ENCODE measurements at places on chromosomes 12 and 14.

DNA sequence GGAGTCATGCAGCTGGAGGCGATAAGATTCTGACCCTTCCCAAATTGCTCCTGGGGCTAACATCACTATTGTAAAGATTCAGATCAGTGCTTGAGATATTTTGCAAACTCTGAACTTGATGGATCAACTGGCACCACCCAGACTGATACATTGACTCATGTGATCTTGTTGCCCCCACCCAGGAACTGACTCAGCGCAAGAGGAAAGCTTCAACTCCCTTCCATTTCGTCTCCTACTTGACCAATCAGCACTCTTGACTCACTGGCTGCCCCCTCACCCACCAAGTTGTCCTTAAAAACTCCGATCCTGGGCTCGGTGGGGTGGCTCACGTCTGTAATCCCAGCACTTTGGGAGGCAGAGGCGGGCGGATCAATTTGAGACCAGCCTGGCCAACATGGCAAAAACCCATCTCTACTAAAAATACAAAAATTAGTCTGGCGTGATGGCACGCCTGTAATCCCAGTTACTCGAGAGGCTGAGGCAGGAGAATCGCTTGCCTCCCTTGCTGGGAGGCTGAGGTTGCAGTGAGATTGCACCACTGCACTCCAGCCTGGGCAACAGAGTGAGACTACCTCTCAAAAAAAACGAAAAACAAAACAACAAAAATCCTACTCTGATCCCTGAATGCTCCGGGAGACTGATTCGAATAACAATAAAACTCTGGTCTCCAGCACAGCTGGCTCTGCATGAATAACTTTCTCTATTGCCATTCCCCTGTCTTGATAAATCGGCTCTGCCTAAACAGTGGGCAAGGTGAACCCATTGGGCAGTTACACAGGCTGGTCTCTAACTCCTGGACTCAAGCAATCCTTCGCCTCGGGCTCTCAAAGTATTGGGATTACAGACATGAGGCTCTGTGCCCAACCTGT is 9.8 kb upstream of the ARF6 start:
- H3K4me3 ChIP-seq: no peak overlapping the region
- H3K36me3 ChIP-seq: no peaks in the 10 kb centered on the region
- DNase-seq: no peak
- H3K27ac ChIP-seq: no peak overlapping the region
- no peaks in the 10 kb centered on the region for H3K27me3 ChIP-seq
- peaks cover 7% of the 10 kb centered on the region for H3K4me1 ChIP-seq

DNA sequence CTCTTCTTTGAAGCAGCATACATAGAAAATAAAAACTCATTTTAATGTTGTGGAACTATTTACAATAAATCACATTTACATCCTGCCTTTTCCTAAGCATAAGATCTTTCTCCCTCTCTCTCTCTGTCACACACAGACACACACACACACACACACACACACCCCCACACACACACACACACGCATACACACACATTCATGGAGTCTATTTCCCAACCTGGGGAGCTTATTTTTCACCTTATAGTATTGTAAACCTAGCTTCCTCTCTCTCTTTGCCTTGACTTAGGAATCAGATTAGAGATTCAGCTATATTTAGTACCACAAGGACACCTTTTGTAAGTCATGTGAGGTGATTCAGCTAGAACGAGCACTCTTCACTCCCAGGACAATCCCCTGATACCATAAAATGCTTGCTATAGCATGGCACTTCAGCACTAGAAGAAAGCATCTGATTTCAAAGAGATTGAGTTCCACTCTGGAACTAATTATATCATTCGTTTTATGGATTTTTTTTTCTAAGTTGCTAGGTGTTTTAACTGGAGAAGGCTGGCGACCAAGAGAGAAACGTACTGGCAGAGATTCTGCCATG is 23.6 kb downstream of the TMEM30B start:
- no peaks in the 10 kb centered on the region for H3K4me1 ChIP-seq
- no peak for DNase-seq

DNA sequence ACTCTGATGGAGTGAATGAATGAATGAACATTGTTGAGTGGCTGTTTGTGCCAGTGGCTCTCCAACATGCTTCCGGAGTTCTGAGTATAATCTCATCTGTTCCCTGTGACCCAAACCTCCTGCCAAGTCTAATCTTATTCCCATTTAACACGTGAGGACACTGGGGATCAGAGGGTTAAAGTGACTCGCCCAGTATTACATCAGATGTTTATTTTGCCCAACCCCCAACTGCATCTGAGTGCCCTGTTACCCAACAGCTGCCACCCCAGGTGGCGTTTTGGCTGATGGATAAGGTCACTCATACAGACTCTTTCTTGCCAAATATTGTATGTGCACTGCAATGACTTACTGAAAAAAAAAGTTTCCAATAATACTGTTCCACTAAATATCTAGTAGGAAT is 210.9 kb downstream of the EXOC5 start:
- no peaks in the 10 kb centered on the region for H3K4me1 ChIP-seq
- DNase-seq: no peak
- H3K27me3 ChIP-seq: no peaks in the 10 kb centered on the region
- H3K4me3 ChIP-seq: no peak overlapping the region
- no peaks in the 10 kb centered on the region for H3K36me3 ChIP-seq

DNA sequence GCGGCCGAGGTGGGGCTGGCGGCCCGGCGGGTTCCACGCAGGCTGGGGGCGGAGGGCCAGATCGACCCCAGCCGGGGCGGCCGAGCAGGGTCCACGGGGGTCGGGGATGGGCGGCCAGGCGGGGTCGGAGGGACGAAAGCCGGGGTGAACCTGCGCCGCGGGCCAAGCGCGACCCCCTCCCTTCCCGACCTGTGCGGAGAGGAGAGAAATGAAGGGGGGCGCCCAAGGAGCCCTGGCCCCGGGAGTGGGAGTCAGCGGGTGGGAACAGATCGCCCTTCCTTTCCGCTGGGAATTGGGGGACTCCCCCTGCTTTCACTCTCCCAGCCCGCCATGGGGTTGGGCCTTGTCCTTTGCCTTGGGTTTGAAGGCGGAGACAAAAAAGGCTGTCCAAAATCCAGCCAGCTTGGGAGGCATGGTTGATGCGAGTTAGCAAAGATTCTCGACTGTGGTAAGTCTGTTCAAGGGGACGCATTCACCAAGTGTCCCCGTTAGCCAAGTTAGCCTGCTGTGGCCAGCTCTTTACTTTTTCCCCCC is 559 bp upstream of the CKAP4 start:
- H3K36me3 ChIP-seq: no peaks in the 10 kb centered on the region
- H3K27me3 ChIP-seq: no peaks in the 10 kb centered on the region
- peak overlapping the region; percentile 81 for H3K27ac ChIP-seq
- no peak for DNase-seq
- H3K4me1 ChIP-seq: peaks cover 27% of the 10 kb centered on the region
- peak overlapping the region; percentile 60 for H3K4me3 ChIP-seq

GRCh38 chr14:57329833-57330232 is 60.6 kb upstream of the NAA30 start:
- no peaks in the 10 kb centered on the region for H3K4me1 ChIP-seq
- H3K4me3 ChIP-seq: no peak overlapping the region
- no peaks in the 10 kb centered on the region for H3K27me3 ChIP-seq
- H3K27ac ChIP-seq: no peak overlapping the region
- H3K36me3 ChIP-seq: no peaks in the 10 kb centered on the region
- no peak for DNase-seq

DNA sequence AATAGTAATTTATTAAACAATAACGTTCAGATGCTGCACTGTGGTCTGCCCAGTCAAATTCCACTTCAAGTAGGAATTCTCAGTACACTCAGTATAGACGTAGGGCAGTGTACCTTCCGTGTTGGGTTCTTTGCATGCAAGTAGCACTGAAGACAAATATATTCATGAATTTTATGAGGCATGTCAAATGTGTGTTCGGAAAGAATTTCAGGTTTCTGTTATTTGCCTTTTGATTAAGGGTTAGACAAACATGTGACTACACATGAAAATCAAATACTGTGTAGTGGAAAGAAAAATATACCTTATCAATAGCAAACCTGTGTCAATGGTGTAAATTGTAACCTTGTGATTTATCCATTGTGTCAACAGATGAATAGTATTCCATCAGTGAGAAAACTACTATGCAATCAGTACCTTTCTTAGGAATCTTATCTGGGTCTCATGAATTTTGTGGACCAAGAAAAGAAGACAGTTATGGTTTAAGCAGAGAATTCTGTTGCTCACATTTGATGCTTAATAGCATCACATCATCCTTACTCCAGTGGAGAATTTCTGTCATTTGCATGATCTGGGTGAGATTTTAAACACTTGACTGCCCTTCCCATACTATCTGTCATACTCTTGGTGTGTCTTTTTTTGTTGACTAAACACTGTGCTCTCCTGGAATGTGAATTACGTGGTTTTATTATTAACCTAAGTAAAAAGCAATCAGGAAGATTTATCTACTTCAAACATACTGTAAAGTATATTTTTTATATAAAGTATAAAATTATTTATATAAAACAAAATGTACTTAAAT is 13.3 kb downstream of the TMEM260 start:
- DNase-seq: no peak
- H3K4me1 ChIP-seq: no peaks in the 10 kb centered on the region
- H3K27ac ChIP-seq: no peak overlapping the region
- H3K36me3 ChIP-seq: peaks cover 14% of the 10 kb centered on the region

- H3K4me1 ChIP-seq: no peaks in the 10 kb centered on the region
- H3K36me3 ChIP-seq: no peaks in the 10 kb centered on the region
- no peak for DNase-seq
- no peaks in the 10 kb centered on the region for H3K27me3 ChIP-seq
- no peak overlapping the region for H3K4me3 ChIP-seq
Observed at GRCh38 chr12:75257510-75257909, 47.9 kb upstream of the KCNC2 start.

- no peak for DNase-seq
- H3K4me1 ChIP-seq: peaks cover 29% of the 10 kb centered on the region
- no peaks in the 10 kb centered on the region for H3K27me3 ChIP-seq
- peaks cover 9% of the 10 kb centered on the region for H3K36me3 ChIP-seq
- peak overlapping the region; percentile 62 for H3K4me3 ChIP-seq
Observed at GRCh38 chr12:122527478-122527944, 462 bp downstream of the KNTC1 start.

DNA sequence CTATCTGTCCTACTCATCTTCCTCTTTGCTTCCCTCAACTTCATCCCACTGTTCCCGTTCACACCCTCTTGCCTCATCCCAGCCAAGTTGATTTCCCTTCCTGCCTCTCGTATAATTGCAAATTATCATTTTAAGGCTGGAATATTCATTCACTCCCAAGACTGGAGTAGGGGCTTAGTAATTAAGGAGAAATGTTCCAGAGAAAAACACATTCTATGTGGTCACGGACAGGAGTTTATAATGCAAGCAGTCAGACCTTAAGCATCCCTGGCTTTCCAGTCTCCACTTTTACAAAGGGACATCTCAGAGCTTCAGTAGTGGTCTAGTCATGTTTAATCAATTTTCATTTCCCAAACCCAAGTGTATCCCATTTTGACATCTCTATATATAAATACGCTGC is 54.9 kb downstream of the TMEM132D start:
- H3K27ac ChIP-seq: no peak overlapping the region
- no peak overlapping the region for H3K4me3 ChIP-seq

DNA sequence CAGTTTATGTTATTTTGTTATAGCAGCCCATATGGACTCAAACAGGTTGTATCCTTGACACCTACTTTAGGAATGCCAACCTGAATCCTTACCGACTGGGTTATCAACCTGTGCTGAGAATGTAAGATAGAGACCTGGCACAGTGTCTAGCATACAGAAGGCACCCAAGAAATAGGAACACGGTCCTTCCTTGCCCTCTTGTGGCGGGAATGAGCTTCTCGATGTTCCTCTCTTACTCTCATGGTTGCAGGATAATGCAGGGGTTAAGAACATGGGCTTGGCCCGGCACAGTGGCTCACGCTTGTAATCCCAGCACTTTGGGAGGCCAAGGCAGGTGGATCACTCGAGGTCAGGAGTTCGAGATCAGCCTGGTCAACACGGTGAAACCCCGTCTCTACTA is 6.5 kb downstream of the C12orf43 start:
- H3K27ac ChIP-seq: no peak overlapping the region
- H3K36me3 ChIP-seq: peaks cover 59% of the 10 kb centered on the region
- no peak for DNase-seq
- no peaks in the 10 kb centered on the region for H3K27me3 ChIP-seq
- no peaks in the 10 kb centered on the region for H3K4me1 ChIP-seq
